Stimulated activated CD8-positive, alpha-beta memory T cell treated with anti-CD3 and anti-CD28 coated beads, Interleukin-7, amount 100 ng/mL, for 48 hours (primary cell): ENCODE measurements at places on chromosomes 5 and 9.

DNA sequence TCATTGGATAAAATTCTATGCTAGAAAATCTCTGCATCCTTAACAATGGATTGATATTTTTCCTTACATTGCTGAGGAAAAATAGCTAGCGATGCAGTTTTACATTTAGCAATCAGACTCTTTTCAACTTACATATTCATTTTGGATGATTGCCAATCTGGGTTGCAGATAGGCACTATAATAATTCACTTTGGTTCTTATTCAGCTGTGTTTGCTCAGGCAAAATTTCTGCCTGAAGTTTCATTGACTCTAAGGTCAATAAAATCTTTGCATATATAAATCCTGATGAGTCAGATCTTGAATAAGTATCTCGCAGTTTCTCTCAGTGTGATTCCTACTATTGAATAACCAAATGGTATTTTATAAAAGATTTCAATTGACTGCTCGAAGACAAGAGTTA is 1105.8 kb downstream of the CDH18 start:
- no peak for DNase-seq

DNA sequence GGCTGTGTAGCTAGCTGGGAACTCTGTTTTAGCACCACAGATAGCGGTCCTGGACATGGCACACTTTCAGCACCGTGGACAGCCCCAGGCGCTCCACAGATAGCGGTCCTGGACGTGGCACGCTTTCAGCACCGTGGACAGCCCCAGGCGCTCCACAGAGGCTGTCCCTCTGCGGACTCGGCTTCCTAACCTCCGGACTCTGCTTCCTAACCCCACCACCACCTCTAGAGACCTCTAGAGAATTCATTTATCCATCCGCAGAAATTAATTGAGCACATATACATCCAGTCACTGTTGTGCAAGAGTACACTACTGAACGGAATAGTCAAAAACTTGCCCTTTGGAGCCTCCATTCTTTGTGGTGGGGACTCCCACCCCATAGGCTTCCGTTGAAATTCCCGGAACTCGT is 27.4 kb downstream of the UNC5A start:
- DNase-seq = peak; percentile 25

- no peak for DNase-seq
Observed at GRCh38 chr5:59357381-59357977, 536.0 kb downstream of the PDE4D start.

DNA sequence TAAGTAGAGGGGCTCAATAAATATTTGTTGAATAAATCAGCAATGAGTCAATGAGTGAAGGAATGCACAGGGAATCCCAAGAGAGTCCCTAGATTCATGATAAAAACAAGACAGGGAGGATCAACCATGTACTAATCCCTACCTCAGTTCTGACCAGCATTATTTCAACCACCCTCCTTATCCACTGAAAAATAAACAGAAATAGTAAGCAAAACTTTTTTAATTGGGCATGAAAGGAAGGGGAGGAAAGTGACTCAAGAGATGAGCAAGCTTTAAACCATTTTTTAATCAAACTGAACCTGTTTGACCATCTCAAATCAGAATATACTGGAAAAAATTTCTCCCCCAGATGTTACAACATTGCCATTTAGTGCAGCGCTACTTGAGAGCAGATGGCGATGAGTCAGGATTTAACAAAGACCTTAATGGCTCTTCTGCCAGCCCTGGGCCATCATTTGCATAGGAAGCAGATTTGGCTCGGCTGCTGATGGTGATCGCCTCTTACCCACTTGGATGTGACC is 194.8 kb upstream of the SLC30A5 start:
- no peak for DNase-seq

DNA sequence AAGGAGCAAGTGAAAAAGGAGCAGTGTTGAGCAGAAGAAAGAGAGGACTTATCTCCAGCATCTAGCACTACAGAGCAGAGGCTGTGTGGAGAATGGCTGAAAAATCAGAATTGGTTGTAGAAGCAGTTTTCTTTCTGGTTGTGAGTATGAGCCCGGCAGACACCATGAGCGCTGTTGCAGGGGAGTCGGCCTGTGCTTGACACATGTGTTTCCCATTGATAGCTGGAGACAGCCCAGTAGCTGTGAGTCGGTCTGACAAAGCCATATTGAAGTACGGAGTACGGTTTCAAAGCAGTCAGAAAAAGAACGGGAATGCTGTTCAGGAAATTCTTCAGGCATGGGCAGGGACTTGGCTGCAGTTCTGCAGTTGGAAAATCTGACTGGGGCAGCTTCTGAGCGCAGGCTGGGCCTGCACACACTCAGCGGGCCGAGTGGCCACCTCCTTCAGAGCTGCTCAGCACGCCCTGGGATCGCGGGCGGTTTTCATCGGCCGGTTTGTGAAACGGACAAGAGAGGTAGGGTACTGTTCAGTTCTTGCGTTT is at the start of gene SGCD:
SGCD (plus strand) TSS at position 447 of the 542 bp plus-strand sequence.
- DNase-seq = no peak

DNA sequence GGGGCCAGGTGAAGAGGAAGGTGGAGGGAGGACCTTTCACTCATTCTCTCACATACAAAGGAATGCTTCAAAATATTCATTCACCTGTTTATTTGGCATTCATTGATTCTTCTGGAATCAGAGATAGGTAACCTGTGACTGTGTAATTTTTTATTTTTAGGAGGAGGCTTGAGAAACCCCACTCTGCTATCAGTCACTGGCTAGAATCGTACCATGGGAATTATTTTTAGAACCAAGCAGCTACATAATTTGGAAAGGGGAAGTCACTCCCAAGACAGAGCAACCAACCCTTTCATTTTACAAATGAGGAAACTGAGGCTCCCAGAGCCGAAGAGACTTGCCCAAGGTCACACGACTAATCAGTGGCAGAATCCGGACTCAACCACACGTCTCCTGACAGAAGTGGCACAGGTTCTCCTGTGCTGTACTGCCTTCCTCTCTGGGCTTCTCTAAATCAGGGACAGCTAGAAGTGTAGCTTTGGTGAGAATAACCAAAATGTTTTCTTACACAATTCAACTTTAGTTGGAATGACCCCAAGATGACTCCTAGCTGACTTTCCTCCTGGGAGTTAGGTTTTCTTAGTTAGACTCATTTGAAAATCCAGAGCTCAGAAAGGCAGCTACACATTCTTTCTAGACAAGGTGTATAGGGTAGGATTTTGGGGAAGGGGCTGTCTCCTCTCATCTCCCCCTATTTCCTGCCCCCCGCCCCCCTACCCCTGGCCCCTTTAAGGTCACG is 264.3 kb upstream of the PANK3 start:
- no peak for DNase-seq

- no peak for DNase-seq
Observed at GRCh38 chr9:106890608-106891007, 27.6 kb downstream of the ZNF462 start.

DNA sequence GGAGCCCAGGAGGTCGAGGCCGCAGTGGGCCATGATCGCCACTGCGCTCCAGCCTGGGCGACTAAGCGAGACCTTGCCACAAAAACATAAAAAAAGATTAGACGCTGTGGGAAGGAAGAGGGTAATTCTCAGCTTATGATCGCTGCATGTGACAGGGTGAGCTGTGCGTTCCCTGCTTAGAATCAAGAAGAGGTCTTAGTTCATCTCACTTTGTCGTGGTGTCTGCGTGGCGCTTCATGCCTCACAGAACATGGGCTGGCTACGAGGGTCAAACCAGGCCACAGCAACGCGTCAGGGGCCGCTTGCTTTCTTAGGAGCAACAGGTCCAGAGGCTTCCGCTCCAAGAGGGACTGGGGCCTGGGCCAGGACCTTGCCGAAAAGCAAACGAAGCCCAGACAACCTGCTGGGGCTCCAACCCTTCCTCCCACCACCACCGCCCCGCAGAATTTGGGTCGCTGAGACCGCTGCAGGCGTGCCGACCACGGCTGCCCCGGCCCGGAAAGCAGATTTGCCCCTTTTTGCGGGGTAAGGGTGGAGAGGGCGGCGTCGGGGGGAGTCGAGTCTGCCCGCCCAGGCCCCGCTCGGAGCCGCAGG is 10.0 kb upstream of the GRIN1 start:
- no peak for DNase-seq

GRCh38 chr9:76394195-76394959 is at the start of gene RFK:
TSS of gene RFK (minus strand) at chr9:76394426. CDS start at chr9:76394171, 255 bp downstream.
- peak; percentile 83 for DNase-seq

GRCh38 chr5:112061666-112062065 is 304.7 kb upstream of the NREP start:
- DNase-seq = no peak
